Mammary epithelial cell (primary cell): ENCODE measurements at places on chromosomes 6 and 20. TPM values are rescaled to one million over a fixed set of nuclear protein-coding genes. Genes with fewer than 3 reads are reported as not detected.

DNA sequence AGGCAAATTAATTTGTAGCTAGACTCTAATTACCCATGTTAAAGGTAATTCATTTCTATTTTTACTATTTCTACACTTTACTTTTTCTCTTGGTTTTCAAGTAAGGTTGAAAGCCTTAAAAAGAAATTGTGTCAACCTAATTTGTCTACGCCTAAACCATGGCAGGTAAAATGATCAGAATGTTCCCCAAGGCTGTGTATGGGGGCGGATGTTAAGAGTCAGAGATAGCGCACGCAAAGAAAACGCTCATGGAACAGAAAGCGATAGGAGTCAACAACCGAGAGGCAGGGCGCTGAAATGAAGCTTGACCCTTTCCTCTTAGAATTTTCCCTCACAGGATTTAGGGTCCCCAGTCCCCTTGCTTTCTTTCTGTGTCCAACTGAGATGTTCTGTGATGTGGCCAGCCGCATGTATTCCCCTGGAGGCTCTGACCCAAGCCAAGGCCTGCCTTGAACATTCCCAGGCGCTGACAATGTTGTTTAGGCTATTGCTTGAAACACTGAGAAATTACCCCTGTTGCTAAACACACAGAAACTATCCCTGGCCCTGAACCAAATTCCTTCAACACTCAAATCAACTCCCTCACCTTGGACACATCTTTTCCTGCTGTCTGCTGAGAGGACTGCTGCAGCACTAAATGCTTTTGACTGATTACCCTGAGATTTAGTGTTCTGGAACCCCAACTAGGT, 10.9 kb downstream of the PSMB1 start:
- peak; percentile 88 for DNase-seq

DNA sequence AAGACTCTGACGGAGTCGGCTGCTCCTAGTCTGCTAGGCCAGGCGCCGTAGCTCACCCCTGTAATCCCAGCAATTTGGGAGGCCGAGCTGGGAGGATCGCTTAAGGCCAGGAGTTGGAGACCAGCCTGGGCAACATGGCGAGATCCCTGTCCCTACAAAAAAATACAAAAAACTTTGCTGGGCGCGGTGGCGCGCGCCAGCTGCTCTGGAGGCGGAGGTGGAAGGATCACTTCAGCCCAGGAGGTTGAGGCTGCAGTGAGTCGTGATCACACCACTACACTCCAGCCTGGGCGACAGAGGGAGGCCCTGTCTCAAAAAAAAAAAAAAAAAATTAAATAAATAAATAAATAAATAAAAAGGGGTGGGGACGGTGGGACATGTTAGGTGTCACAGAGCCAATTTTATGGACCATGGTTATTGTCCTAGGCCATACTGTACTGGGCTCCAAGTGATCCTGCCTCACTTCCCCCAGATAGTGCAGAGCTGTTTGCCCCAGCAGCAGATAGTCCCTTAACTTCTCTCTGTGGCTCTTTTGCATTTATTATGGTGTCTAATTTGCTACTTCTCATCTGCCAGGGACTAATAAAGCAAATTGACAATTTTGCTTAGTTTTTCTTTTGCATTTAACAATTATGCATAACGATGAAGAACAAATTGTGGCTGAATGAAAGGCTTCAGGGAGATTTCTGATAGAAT, 5.2 kb downstream of the PI16 start:
- no peak for DNase-seq

DNA sequence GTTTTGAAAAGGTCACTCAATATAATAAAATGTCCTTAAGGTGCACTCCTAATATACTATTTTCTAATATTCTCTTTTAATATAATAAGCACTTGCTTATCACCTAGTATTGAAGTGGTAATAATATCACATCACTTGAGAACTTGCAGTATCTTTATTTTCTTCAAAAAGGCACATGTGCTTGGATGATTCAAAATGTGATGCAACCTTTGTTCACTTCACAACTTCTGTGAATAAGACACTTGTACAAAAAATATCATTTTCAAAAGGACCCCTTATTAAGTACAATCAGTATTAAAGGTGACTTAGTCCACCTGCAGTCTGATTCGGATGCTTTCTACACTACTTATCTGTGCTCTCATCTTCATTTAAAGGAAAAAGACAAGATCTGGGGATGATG, 3.4 kb downstream of the PRELID3B start:
- no peak for DNase-seq

- DNase-seq: no peak
Observed at GRCh38 chr20:24991897-24992486, 559 bp downstream of the APMAP start.

DNA sequence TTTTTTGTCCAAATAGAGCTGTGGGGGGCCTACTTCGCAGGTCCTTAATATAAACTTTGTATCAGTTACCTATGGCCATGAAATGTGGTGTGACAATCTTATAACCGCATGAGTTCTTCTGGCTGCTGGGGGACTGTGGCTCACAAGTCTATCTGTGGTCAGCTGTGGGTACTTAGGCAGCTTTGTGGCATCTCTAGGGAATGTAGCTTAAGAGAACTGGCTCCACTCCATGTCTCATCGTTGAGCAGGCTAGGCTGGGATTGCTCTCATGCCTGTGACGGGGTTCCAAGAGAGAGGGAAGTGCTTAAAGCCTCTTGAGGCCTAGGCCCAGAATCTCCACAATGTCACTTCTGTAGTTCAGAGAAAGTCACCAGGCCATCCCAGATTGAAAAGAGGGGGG, 140.5 kb downstream of the BTBD3 start:
- no peak for DNase-seq

DNA sequence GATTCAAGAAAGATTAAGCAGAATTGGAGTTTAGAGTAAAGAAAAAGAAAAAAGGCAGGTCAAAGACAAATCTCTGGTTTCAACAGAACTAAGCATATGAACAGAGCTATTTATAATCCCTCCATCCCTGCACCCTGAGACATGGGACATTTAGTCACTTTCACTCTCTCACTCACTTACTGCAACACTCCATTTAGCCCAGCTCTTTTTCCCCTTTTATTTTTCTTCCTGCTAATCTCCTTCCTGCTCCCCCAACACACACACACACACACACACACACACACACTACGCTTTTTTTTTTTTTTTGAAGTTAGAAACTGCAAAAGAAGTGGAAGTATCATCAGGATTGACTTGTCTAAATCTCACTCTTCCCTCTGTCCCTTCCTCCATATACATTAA, 45.1 kb upstream of the TBC1D7 start:
- no peak for DNase-seq

- no peak for DNase-seq
Observed at GRCh38 chr6:40568062-40568708, 19.0 kb downstream of the LRFN2 start.

The TMEM244 gene
- total RNA-seq: not detected

The PSORS1C2 gene
- total RNA-seq: not detected in 2 replicates
